SK-N-SH treated with all-trans-retinoic acid at 6 μM for 48 hours (cell line): ENCODE measurements at places on chromosomes 4 and X.

- no peak for ATAC-seq
Measured at GRCh38 chr4:11011249-11011648, 326.7 kb upstream of the CLNK start.

- ATAC-seq, result no peak
Measured at GRCh38 chr4:74097116-74097515, 1.9 kb downstream of the CXCL2 start.

- ATAC-seq, result no peak
Measured at GRCh38 chr4:81165861-81166430, 49.1 kb downstream of the PRKG2 start.

DNA sequence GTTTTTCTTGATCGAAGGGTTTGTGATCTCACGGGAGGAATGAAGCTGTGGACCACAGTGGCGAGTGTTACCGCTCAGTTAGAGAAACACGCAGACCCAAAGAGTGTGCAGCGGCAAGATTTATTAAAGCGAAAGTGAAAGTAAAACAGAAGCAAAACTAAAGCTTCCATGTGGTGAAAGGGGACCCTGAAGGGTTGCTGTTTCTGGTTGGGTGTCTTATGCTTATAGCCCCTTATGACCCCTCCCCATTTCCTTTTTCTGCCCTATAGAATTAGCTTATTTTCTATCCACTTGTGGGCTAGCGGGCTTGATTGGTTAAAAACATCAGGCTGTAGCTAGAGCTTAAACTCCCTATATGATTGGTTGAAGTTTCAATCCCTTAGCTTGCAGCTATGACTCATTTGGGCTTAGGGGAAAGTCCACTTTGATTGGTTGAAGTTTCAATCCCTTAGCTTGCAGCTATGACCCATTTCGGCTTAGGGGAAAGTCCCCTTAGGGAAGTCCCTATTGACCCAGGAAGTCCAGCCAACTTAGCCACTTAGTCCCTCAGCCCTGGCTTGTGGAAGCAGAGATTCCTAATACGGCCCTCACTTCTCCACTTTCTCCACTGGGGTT is 171.2 kb upstream of the NWD2 start:
- ATAC-seq, result peak; percentile 88

DNA sequence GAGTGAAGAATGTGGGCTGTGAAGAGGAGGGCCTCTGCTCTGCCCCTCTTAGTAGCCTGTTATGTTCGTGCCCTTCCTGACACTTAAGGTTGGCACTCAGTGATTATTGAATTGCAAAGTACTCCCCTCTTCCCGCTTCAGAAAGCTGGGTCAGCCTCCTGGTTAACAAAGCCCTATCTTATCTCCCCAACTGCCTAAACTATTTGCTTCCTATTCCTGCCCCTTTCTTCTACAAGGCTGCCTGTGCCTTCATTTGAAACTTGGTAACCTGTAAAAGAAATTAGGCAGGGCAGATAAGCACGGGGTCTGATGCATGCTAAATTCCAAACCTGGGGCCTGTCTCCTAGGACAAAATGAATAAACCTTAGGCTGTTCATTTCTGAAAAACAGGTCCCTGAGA is 23.1 kb upstream of the TMEM150C start:
- ATAC-seq, result no peak

GRCh38 chrX:38271154-38271716 is 50.6 kb upstream of the SRPX start:
- ATAC-seq, result no peak

DNA sequence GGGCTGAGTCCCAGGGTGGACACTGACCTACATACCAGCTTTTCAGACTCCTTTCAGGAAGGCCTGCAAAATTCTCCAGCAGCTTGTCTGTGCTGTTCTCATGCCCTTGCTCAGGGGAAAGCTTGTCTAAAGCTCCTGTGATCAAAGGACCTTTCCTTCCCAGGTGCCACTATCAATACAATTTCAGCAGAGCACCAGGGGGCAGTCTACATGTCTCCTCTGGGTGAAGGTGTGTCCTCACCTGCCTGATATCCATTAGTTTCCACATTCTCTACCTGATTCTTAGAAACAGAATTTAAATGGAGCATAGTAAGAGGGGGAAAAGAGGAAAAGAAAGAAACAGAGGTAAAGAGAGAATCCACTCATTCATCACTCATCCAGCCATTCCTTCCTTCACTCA is 114.2 kb downstream of the PPARGC1A start:
- no peak for ATAC-seq

GRCh38 chrX:86379209-86379608 is 231.0 kb downstream of the DACH2 start:
- ATAC-seq, result no peak

GRCh38 chr4:120065974-120066516 is 603 bp downstream of the MAD2L1 start:
- ATAC-seq, result peak; percentile 1

DNA sequence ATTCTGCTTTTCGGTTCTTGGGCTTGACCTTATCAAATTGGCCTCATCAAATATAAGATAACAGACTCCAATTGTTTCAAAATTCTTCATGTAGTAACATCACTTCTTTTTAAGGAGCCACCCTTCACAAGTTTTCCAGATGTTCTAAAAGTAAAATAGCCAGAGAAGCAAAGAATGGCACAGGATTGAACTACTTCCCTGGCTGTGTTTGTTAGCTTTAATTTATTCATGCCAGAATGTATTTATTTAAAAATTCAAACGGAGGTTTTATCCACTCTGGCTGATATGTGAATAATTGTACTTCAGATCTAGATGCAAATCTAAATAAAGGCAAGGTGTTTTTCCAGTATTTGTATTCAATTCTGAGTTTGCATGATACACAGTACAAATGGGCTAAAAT is 581.3 kb upstream of the TENM3 start:
- ATAC-seq, result peak; percentile 22; the same call in 1 of the 3 replicates

GRCh38 chr4:111618908-111619307 is 526.3 kb upstream of the FAM241A start:
- ATAC-seq, result no peak

- no peak for ATAC-seq
Measured at GRCh38 chr4:81601358-81601694, 129.6 kb upstream of the RASGEF1B start.

GRCh38 chrX:148412006-148412405 is 88.4 kb upstream of the AFF2 start:
- no peak for ATAC-seq

- peak; percentile 65; the same call in 2 of the 3 replicates for ATAC-seq
Measured at GRCh38 chrX:109886122-109886761, 116.7 kb upstream of the TMEM164 start.

DNA sequence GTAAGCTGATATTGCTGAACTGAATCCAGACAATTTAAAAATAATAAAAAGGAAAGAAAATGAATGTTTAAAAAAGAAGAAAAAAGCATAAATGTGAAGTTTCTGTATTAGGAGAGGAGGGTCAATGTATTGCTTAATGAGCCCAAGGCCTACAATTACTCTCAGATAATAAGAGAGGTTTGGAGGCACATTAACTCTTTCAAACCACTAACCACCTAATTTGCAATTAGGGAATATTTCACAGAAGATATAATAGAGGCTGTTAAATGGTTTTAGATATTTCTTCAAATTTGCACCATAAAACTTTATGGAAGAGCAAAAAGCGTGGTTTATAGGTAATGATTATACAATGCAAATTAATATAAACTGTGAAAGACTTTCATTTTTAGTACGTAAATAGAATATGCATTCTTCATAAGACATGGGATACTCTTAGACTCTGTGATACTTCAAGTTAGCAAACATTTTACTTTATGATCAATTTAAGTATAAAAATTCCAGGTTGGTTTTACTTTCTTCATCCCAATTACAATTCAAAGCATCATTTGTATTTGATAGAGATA is 364.2 kb upstream of the GALNTL6 start:
- no peak for ATAC-seq

DNA sequence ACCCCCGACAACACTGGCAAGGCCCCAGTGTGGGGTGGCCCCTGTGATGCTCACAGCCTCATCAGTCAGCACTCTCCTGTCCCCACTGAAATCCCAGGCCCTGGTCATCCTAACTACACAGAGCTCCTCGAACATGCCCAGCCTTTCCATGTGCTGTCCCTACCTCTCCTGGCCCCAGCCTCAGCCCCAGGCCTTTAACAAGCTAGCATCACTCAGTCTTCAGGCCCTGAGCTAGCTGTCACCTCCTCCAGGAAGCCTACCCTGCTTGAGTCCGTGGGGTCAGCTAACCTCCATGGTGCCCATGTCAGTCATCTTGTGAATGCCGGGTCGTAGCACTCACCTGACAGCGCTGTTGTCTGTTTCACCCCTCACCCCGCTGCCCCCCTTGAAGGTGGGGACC is 25.6 kb upstream of the C4orf50 start:
- no peak for ATAC-seq

DNA sequence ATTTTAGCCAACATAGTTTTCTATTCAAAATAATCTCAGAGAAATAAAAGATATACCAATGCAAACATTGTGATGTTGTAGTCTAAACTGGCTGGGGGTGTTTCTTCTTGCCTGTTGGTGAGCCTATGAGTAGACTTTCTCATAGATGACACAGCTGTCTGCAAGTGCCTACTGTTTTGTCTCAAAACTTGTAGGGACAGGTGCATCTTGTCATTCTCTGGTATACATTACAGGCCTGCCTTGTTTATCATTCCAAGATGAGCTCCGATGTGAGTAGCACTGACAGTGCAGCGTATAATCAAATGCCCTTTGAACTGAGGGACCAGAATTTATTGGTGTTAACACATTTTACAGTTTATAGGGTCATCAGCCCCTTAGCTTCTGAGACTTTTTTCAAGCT is 353.8 kb downstream of the PRDM5 start:
- no peak for ATAC-seq

DNA sequence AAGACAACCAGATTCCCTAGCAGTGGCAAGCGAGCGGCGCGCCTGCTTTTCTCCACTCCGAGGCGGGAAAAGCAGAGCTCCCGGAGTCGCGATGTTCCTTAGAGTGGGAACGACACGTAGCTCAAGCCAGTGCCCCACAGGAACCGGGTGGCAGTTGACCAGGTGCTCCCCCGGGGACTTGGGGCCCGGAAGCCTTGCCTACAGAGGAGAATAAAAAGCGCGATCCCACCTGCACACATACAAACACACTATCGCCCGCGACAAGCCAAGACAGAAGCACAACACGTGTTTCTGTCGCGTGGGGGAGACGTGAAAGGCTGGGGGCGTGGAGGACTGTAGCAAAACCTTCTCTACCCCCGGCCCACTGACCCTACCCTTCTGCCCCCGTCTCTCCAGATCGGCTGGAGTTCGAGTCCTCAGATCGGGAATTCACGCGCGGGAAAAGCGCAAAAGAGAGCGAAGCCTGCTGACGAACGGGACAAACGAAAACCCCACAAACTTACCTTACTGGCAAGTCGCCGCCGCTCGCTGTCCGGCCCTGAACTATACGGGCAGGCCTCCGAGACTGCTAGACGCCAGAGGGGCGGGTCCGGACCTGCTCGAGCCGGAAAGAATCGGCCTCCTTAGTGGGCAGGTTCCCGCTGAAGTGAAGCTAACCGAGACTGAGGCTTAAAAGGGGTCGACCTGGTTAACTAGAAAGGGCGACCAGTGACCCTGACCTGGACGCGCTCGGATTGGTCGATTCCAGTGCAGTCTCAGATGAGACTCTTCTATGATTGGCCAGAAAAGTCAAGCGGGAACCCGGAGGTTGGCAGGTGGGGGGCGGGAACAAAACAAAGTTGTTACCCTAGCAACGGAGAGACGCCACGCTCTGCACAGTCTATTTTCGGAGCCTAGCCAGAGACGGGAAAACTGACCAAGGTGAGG is at the start of the genes DNAAF6 and NUP62CL:
DNAAF6 (plus strand) TSS at position 842 of the 927 bp plus-strand sequence. CDS start 6,265 bp downstream, outside the sequence.
NUP62CL (minus strand) TSS at position 664 of the 927 bp plus-strand sequence. CDS start 31,287 bp downstream, outside the sequence.
- peak; percentile 96 for ATAC-seq

DNA sequence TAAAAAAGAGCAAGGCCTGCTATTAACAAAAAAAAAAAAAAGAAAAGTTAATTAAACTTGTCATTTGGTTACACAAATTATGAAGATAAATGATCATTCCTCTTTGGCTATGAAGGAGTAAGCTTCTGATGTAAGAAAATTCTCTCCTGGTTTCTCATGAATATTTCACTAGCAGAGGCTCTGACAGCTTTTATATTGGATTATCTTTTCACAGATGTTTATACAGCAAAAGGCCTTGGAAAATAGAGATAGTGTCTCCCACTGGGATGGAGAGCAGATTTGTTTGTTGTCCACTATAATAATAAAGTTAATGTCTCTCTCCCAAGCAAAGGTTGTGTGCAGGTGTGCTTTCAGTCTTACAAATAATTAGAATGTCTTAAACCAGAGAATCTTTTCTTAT is 40.7 kb upstream of the PDGFC start:
- no peak for ATAC-seq
